ENCODE measurements at places on chromosomes 6 and 20.

DNA sequence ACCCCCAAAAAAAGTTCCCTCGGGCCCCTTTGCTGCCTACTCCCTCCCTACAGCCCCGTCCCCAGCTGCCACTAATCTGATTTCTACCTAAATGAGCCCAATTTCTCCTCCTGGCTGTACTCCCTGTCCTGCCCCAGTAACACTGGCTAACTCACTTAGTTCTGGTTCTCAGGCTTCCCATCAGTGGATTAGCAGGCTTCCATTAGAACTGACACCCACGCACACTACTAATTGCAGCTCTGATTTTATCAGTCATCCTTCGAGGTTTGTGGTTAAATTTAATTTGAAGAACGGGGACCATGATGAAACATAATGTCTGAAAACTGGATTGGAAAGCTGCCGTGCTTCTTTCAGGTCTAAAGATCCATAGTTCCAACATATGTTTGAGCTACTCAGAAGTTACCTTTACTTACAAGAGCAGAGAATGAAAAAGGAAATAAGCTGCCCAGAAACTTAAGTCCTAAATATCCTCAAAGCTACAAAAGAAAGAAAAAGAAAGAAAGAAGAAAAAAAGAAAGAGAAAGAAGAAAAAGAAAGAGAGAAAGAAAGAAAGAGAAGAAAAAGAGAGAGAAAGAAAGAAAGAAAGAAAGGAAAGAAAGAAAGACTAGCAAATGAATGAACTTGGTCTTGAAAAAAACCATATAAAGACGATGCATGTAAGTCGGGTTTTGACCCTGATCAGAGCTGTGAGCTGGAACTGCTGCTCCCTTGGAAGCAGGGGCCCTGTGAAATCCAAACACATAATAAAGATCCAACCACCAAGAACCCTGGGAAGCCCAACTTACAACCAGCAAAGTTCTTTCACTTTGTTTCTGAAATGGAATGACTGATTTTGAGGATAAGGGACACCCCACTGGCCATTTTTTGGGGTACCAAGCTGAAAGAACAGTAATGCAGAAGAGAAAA lies 51.7 kb downstream of the CNKSR3 start:
- no peak for DNase-seq

GRCh38 chr6:90251295-90251992 lies 45.2 kb downstream of the BACH2 start:
- no peak for DNase-seq

- DNase-seq: no peak
Observed at GRCh38 chr20:48051794-48052474, 266.7 kb upstream of the SULF2 start.

DNA sequence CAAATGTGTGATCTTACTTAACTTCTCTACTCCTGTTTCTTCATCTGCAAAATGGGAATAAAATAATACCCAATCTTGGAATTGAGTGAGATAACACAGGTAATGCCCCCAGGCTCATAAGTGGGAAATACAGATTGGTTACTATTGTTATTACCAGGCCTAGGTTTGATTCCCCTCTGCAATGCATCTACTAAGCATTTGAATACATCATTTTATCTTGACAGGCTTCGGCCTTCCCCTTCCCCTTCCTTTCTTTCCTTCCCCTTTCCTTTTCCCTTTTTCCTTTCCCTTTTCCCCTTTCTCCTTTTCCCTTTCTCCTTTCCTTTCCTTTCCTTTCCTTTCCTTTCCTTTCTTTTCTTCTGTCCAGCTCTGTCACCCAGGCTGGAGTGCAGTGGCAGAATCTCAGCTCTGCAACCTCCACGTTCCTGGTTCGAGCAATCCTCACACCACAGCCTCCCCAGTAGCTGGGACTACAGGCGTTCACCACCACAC lies 7.3 kb upstream of the HNF4A start:
- no peak for DNase-seq

DNA sequence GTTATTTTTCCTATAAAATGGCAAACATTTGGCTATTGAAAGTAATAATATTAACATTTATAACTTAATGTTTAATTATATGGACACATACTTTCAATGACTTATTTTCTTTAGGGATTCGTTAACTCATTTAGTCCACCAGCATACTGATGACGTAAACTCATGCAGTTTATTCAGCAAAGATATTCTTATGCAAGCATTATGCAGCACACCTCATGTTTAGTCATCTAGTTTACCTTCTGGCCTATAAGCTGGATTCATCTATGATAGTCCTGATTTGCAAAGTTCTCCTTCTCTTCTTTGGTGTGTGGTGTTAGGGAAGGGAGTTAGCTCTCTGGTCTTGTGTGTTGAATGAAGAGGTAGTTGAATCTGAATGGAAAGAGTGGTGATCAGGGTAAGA lies 60.0 kb downstream of the OR2J2 start:
- no peak for DNase-seq

DNA sequence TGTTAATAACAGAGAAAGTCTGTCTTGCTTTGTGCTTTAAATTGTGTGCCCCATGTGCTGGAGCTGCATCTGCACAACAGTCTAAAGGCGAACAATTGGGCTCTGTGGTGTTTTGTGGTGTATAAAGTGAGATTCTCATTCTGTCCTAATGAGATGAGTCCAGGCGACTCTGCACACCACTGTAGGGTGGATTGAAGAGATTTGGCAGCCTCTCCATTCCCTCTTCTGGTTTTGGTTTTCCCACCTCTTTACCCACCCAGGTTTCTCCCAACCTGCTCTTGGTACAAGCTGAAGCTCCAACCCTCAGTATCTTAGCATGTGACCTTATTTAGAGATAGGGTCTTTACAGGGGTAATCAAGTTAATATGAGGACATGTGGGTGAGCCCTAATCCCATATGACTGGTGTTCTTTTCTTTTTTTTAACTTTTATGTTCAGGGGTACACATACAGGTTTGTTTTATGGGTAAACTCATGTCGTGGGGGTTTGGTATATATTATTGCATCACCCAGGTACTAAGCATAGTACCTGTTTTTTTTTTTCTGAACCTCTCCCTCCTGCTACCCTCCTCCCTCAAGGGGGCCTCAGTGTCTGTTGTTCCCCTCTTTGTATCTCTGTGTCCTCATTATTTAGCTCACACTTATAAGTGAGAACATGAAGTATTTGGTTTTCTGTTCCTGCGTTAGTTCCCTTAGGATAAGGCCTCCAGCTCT lies 217.6 kb upstream of the DTNBP1 start:
- DNase-seq: no peak

GRCh38 chr6:73648166-73648565 lies 5.6 kb downstream of the SLC17A5 start:
- no peak for DNase-seq

GRCh38 chr6:70843328-70843918 lies 113.4 kb downstream of the B3GAT2 start:
- no peak for DNase-seq

GRCh38 chr6:132382630-132383175 lies 18.6 kb downstream of the MOXD1 start:
- DNase-seq: no peak

DNA sequence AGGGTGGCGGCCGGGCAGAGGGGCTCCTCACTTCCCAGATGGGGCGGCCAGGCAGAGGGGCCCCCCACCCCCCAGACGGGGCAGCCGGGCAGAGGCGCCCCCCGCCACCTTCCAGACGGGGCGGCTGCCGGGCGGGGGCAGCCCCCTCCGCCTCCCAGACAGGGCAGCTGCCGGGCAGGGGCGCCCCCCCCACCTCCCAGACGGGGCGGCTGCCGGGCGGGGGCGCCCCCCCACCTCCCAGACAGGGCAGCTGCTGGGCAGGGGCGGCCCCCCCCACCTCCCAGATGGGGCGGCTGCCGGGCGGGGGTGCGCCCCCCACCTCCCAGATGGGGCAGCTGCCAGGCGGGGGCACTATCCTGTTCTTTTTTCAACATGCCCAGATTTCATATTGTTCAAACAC lies 78.2 kb upstream of the DST start:
- DNase-seq: no peak

DNA sequence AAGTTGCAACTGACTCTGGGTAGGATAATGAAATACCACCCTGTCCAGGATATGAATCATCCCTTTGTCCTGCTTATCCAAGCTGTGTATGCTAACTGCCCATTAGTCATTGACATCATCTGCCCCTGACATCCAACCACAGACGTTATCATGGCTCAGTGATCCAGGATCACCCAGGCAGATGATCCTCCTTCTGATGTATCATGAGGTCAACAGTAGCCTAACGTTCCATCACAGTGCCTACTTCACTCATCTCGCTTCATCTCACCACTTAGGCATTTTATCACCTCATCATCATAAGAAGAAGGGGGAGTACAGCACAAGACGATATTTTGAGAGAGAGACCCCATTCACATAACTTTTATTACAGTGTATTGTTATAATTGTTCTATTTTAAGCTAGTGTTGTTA lies 13.4 kb upstream of the BTN3A2 start:
- no peak for DNase-seq

DNA sequence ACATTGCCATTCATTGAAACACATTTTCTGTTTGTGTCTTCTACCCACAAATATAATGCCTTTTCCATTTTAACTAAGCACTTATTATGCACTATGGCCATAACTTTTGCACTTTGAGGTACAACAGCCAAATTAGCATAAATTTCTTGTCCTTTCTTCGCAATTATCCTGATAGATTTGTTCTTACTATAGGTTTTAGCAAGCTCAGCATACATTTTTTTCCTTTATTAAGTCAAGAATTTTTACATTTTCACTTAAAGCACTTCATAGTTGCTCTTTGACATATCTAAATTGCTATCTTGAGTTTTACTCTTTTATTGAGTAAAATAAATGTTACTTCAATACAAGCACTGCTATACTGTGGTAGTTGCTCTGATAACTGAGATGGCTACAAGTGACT lies 5.8 kb downstream of the DEFB114 start:
- DNase-seq: no peak

DNA sequence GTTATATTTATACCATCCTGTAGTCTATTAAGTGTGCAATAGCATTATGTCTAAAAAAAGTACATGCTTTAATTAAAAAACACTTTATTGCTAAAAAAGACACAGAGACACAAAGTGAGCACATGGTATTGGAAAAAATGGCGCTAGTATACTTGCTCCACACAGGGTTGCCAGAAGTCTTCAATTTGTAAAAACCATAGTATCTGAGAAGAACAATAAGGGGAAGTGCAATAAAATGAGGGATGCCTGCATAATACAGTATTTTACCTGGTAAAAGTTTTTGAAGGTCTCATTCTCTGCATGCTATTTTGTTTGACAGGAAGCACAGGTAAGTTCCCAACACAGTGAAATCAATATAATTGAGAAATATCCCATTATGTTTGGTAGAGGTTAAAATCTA lies 1.6 kb downstream of the NOX3 start:
- DNase-seq: no peak

DNA sequence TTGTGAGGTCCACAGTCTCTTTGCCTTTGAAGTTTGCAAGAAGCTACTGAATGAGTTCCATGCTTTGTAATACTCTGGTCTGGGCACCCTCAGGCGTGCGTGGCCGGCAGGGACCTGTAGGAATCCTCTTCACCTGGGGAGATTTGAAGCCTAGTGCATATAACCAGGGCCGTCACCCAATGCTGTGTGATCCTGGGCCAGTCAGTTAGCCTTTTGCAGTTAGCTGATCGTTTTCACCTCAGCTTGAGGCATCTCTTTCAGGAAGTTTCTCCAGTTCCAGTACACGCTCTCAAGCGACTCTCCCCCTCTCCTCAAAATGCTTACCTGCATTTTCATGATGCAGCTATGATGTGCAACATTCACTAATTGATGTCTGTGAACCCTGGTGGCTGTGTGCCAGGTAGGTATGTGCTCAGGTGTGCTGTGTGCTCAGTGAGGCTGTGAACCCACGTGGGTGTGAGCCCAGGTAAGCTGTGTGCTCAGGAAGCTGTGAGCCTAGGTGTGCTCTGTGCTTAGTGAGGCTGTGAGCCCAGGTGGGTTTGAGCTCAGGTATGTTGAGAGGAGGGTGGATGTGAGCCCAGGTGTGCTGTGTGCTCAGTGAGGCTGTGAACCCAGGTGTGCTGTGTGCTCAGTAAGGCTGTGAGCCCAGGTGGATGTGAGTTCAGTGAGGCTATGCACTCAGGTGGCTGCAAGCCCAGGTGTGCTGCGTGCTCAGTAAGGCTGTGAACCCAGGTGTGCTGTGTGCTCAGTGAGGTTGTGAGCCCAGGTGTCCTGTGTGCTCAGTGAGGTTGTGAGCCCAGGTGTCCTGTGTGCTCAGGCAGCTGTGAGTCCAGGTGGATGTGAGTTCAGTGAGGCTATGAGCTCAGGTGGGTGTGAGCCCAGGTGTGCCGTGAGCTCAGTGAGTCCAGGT lies 120.4 kb downstream of the PHACTR3 start:
- no peak for DNase-seq

- DNase-seq: no peak
Observed at GRCh38 chr6:169161572-169162167, 92.0 kb downstream of the THBS2 start.

DNA sequence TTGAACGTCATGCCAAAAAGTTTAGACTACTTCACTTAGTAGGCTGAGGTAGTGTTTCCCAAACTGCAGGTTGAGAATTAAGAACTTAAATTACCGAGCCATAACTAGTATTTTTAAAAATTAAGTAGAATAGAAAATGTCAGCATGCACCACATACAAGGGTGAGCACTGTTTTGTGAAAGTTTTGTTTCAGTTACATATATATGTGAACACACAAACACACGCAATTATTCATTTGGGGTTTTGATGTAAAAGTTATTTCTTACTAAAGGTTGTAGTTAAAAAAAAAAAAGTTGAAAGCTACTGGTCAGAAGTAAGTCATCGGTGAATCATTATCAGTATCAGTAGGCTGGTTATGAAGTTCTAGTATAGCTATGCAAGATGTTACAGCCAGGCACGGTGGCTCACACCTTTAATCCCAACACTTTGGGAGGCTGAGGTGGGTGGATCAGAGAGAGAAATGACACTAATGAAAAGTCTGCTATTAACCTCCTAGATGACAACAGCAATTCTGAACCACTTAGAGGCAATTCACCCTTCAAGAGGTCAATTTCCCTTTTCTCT lies 24.1 kb downstream of the FASTKD5 start:
- DNase-seq: no peak

GRCh38 chr20:10848810-10849370 lies 175.1 kb upstream of the JAG1 start:
- no peak for DNase-seq

DNA sequence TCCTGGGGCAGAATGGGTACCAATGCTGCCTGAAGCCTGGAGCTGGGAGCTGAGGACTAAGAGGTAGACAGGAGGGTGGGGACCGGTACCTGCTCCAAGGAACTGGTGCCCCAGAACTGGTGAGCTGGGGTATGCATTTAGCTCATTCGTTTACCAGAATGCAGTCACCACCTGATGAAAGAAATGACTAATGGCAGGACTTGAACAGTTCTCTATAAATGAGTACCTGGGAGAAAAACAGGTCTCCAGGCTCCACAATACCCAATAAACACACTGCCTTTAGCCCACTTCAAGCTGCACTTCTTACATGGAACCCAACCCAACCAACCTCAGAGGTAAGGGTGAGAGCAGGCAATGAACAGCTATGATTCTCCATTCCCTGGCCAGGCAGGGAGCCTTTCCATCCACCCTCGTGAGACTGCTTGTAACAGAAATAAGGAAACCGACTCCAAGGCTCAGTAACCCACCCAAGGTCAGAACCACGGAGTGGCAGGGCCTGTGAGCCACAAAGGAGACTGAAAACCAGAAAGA lies 15.4 kb downstream of the FKBP1A start:
- DNase-seq: no peak
